SK-N-DZ (cell line): ENCODE measurements at places on chromosomes 12 and 14.

- DNase-seq = no peak
Observed at GRCh38 chr12:131561051-131561450, 149.8 kb upstream of the SFSWAP start.

- DNase-seq = no peak
Observed at GRCh38 chr12:64085996-64086395, 136.1 kb downstream of the KICS2 start.

DNA sequence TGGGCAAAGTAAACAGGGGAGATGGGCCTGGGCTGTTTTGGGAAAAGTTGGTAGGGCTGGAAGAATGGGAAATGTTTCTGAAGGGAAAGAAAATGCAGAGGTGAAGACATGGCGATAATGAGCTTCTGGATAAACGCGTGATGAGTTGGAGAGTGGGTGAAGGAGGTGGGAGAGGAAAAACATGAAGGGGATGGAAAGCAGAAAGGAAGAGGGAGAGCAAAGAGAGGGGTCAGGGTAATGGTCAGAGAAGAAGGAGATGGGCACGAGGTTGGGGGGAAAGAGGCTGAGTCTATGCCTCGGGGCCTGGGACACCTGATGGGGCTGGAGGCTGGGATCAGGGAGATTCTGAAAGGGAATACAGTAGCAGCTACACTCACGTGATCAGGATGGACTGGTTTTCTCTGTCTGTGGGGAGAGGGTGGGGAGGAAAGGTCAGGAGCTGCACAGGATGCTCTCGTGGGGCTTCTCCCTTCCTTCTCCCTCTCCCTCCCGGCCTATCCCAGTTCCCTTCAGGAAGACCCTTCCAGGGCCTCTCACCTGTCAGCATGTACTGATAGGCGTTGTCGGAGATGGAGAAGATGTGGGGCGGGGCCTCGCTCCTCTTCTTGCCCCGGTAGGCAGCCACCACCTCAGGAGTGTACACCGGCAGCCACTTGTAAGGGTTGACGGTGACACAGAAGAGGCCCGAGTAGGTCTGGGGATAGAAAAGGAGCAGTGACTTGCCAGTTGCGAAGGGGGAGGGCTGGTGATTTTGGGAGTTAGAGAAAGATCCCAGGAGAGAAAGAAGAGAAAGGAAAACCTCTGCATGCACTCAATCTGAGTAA lies 3.1 kb downstream of the MYH7 start:
- no peak for DNase-seq

DNA sequence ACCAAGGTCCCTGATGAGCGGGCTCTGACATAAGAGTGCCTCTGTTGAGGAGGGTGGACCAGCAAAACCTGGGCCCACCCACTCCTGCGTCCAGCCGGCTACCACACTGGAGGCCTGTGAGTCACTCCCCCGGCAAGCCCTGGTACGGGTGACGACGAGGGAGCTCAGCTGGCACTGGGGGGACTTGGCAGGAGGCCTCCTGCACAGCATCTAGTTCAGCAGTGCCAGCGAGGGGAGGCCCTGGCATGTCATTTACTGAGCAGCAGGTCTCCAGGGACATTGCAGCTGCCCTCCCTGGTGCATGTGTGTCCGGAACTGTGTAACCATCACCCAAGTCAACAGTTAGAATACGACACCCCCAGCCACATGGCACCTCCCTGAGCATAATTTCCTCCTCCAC lies 24.4 kb downstream of the CD9 start:
- no peak for DNase-seq

DNA sequence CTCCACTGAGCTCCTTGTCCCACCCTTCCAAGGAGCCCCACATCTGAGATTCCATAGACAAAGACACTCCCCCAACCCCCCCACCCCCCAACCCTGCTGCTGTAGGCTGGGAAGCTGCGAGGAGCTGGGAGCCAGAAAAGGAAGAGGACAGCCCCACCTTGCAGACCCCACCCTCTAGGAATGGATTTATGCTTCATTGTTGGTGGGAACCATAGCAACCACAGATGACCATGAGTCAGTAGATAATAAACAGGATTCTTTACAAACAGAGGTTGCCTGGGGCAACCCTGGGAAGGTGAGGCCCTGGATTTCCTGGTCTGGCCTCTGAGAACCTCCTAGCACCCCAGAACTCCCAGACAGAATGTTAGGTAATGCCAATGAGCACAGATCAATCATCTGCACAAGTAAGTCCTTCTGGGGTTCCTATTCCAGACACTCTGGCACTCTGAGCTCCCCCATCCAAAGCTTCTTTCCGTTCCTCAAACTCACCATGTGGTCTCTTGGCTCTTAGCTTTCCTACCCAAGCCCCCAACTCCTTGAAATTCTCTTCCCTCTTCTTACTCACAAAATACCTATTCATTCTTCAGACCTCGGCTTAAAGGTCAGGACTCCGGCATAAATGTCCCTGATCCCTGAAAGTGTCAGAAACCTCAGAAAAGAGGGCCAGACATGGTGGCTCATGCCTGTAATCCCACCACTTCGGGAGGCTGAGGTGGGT lies 15.2 kb upstream of the PLEKHG6 start:
- no peak for DNase-seq

- no peak for DNase-seq
Observed at GRCh38 chr12:75792687-75793086, 238.9 kb downstream of the PHLDA1 start.

GRCh38 chr14:94827711-94828447 lies 58.0 kb upstream of the GSC start:
- DNase-seq = no peak

DNA sequence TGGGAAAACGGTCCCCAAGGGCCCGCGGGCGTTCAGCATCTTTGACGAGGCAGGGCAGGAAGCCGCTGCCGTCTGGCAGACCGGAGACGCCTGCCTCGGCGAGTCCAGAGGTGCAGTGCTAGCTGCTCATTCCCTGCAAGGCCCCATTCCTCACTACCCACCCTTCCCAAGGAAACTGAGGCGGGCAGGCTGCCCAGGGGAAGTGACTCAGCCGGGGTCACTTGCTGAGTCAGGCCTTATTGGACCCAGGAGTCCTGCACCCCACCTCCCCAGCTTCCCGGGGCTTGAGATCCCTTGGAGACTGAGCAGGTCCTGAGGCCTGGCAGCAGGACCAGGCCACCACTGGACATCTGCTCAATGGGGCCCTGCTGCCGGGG lies 3.7 kb downstream of the SH2B3 start:
- no peak for DNase-seq

- no peak for DNase-seq
Observed at GRCh38 chr12:93273834-93274564, 103.7 kb upstream of the NUDT4 start.

DNA sequence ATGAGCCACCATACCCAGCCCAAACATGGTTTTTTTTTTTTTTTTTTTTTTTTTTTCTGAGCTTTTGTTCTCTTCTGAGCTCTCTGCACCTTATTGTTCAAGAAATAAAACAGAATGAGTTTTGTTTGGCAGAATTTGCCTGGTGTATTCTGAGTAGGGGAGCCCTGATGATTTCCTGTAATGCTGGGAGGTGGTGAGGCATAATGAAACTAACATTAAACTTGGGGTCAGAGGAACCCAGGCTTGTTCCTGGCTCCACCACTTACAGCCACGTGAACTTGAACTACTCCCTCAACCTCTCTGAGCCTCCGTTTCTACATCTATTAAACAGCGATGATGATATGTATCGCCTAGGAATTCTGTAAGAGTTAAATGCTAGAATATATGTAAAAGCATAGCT lies 276.3 kb upstream of the CRY1 start:
- no peak for DNase-seq

DNA sequence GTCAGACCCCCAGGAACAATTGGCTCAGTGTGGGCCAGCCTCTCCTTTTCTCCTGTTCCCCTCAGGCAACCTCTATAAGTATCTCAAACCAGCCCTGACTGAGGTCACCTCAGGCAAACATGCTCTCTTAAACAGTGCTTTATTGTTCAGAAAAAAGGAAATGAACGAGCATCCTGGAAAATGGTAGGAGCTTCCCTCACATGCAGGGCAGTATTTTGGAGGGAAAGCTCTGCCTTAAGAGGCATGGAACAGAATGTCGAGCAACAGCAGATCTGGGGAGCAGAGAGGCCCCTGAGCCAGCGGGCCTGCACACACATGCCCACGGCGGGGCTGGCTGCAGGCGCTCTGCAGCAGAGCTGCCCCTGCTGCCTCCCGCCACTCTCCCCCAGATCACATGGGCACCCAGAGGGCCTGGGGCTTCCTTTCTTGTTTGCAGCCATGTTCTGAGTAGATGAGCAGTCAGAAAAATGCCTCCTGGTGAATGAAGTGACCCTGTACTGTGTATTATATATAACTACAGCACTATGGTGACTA lies 42.0 kb downstream of the MOK start:
- peak; percentile 70 for DNase-seq

DNA sequence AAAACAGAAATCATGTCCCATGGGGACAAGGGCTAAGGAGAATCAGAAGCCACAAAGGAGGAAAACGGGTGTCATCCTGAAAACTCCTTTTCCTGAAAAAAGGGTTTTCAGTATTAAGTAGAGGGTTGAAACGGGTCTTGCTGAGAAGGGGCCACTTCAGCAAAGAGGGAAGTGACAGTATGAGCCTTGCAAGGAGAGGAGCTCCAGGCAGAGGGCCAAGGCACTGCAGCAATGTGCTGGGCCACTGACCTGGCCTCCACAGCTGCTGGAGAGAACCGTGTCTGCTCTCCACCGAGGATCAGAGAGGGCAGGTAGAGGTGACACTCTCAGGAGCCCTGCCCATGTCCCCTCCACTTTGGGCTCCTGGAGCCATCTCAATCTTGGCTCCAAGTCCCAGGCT lies 103.3 kb downstream of the NCOR2 start:
- DNase-seq = no peak

DNA sequence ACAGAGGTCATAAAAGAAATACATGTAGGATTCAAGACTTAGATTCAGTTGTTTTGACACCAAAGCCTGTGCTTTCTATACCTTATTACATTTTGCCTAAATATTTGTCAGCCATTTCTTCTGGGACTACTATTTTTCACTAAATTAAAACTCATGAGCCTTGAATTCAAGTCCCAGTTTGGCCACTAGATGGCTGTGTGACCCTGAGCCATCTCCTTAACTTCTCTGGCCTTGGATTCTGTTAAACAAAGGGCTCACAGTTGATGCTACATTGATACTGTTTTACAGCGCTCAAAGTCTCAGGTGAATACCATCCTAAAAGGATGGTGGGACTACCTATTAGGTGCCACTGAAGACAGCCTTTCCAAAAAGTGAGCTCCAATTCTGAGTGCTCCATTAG lies 39.6 kb upstream of the CCDC198 start:
- no peak for DNase-seq

DNA sequence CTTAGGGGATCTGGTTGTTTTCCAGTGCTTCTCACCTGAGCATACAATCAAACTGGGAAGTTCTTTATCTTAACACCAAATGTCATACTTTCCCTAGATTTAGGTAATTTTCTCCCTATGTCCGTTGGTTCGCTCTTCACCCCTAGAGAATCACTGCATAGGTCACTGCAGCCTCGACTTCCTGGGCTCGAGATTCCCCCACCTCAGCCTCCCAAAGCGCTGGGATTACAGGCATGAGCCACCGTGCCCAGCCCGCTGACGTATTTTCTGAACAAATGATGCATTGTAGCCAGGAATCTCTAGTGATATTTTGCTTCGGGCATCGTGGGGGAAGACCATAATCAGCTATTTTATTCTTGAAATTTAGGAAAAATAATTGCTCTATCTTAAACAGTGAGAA lies 1.1 kb upstream of the RPL41 start:
- DNase-seq = no peak

GRCh38 chr14:84129007-84129406 lies 1400.9 kb upstream of the FLRT2 start:
- no peak for DNase-seq

GRCh38 chr12:81416571-81416970 lies 338.7 kb downstream of the ACSS3 start:
- DNase-seq = no peak

- no peak for DNase-seq
Observed at GRCh38 chr12:75944905-75945432, 86.6 kb downstream of the PHLDA1 start.

- DNase-seq = no peak
Observed at GRCh38 chr14:29856516-29856915, 71.1 kb downstream of the PRKD1 start.

GRCh38 chr12:32603858-32604257 lies 75.2 kb upstream of the DNM1L start:
- no peak for DNase-seq

GRCh38 chr12:89946518-89947135 lies 238.0 kb upstream of the ATP2B1 start:
- no peak for DNase-seq

GRCh38 chr12:10448236-10448635 lies 4.9 kb downstream of the KLRC1 start:
- no peak for DNase-seq

DNA sequence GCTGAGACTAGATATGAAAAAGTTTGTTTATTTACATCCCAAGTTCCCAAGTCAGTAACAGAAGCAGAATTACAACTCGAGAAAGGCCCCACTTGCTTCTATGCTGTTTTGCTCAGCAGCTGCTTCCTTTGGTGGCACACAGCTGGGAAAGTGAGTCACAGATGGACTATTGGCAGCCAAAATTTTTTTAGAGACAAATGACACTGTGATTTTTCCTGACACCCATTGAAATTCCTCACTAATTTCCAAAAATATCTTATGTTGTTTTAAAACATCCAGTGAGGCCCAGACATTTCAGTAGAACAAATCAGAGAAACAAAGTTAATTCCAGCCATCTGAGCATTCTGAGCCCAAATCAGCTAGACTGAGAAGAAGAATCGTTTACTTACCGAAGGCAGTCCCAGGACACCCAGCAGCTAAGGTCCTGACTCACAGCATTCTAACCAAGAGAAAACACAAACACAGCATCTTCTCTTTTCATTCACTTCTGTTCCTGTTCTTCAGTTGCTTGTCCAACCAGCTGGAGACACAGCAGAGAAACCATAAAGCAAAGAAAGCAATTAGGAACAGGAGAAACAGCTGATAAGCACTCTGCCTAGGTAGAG lies 188.3 kb downstream of the DAD1 start:
- no peak for DNase-seq

- DNase-seq = no peak
Observed at GRCh38 chr12:49058366-49059044, 2.1 kb downstream of the KMT2D start.

GRCh38 chr14:32495435-32495734 lies 166.3 kb downstream of the AKAP6 start:
- DNase-seq = no peak

DNA sequence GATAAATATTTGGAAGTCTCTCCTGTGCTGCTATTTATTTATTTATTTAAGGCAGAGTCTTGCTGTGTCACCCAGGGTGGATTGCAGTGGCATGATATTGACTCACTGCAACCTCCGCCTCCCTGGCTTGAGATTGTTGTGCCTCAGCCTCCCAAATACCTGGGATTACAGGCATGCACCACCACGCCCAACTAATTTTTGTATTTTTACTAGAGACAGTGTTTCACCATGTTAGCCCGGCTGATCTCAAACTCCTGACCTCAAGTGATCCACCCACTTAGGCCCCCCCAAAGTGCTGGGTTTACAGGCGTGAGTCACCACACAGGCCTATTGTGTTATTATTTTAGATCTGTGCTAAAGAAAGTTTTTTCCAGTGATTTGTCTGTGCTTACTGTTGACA lies 225.2 kb downstream of the CCER1 start:
- DNase-seq = no peak
